ENCODE measurements at places on chromosomes 16 and 17.

GRCh38 chr17:13160296-13160695 is 142.5 kb upstream of the ELAC2 start:
- DNase-seq, result no peak

DNA sequence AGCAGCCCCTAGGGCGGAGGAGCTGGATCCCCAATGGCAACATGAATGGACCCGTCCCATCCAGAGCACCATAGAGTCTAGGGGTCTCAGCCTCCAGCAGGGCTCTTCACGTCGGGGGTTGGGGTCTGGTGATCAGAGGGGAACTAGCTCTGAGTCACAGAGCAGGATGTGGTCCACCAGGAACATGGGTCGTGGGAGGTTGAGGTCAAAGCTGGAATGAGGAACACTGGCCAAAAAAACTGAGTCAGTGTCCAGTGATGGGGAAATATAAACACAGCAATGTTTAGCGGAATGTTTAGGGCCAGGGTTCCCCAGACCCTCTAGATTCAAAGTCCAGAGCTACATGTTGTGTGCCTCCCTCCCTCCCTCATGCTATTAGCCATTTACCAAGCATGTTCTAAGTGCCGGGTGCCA is 79.1 kb upstream of the C16orf82 start:
- DNase-seq, result no peak

GRCh38 chr17:8289103-8289397 is 580 bp downstream of the RANGRF start:
- DNase-seq, result peak; percentile 27

- no peak for DNase-seq
Observed at GRCh38 chr17:40130352-40131042, 8.7 kb downstream of the MSL1 start.

GRCh38 chr17:49285716-49286115 is 55.1 kb upstream of the PHOSPHO1 start:
- DNase-seq, result no peak

DNA sequence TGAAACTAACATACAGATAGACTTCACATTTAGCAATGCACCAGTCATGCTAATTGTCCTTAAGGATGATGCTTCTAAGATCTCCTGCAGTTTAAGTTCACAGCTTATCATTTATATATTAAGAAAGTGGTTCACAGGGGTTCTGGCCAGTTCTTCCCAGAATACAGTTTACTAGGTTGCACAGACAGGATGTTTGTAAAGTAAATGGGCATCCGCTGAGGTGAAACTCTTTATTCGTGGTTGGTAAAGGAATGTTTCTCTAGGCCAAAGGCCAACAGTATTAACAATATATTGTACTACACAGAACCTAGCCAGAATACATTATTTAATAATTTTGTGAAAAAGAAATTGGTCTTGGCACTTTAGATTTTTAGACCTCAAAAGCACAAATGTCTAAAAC is 1427.3 kb downstream of the CDH8 start:
- DNase-seq, result no peak

DNA sequence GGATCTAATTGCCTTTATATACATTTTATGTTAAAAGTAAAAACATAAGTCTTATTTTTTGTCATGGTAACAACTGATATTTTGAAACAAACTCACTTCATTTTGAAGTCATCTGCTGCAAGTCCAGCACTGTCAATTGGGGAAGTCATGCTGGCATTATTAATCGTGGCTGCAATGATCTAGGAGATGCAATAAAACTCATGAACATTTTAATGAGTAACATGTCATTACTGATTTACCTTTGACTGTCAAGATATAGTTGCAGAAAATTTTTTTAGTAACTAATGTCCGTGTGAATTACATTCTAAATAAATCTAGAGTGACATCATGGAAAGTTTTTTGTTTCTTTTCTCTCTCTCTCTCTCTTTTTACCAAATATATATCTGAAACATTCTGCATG is 17.3 kb upstream of the KRT24 start:
- no peak for DNase-seq

DNA sequence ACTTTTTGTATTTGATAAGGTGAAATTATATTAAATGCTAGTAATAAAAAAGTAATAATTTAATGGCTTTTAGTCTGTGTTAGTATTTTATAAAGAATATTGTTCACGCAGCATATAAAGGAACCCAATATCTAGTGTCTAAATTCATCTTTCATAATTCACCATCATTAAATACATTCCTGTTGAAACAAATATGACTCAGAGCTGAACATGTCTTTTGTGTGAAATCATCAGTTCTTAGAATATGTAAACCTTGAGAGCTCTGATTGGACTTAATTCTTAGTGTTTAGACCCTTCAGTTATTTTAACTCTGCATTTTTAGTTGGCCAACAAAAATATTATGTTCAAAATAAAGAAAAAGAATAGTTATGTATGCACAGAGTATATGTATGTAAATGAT is 71.8 kb downstream of the ABHD15 start:
- no peak for DNase-seq

DNA sequence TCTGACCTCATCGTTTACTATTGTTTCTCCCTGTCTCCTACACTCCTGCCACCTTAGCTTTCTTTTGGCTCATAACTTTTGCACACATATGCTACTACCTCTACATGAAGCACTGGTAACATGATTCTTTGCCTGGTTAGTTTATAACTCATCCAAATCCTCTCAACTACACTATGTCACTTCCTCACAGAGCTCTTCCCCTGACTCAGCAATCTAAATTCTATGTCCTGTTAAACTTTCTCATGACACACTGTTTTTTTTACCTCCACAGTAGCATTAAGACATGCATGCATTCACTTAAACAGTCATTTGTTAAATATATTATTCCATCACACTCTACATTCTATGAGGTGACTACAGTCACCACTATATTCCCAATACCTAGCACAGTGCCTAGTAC is 19.7 kb downstream of the APPBP2 start:
- no peak for DNase-seq

- no peak for DNase-seq
Observed at GRCh38 chr17:28398280-28398981, 7.6 kb downstream of the SLC46A1 start.

DNA sequence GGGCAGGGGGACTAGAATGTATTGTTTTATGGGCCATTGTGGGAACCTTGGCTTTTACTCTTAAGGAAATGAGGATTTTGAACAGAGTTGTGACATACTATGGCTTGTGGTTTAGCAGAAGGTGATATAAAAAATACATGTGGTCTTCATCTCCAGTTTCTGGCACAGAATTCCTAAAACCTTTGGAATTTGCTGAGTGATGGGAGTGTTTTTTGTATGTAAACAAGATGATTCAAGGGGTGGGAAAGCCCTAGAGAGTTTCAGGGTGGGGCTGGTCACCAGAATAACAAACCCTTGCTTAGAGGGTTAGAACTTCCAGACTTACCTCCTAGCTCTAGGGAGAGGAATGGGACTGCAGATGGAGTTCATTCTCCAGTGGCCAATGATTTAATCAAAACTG is 316.1 kb downstream of the PHKB start:
- no peak for DNase-seq

DNA sequence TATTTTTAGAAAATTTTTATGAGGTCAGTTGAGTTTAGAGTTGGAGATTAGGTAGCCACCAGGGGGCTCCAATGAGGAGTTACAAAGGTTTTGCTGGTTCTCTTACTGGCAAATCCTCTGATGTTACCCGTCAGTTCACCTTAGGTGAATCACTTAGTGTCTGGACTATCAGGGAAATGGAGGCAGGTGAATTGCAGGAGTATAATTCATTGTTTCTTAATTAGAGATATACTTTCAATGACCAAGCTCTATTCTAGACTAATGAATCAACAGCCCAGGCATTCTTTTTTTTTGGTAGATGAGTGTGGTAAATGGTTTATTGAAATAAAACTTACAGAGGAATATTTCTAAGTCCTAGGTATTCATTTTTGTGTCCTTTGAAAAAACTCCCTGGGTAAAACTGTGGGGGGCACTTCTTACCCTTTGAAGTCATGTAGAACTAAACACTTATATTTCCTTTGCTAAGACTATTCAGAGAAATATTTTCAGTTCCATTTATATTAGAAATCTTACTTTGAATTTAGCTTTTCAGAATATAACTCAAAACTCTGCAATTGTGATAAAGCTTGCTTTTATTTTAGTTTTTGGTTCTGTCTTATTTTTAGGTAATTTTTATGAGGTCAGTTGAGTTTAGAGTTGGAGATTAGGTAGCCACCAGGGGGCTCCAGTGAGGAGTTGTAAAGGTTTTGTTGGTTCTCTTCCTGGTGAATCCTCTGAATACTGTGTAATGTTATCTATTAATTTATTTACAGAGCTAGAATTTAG is 17.7 kb downstream of the PSMD11 start:
- peak; percentile 49 for DNase-seq

DNA sequence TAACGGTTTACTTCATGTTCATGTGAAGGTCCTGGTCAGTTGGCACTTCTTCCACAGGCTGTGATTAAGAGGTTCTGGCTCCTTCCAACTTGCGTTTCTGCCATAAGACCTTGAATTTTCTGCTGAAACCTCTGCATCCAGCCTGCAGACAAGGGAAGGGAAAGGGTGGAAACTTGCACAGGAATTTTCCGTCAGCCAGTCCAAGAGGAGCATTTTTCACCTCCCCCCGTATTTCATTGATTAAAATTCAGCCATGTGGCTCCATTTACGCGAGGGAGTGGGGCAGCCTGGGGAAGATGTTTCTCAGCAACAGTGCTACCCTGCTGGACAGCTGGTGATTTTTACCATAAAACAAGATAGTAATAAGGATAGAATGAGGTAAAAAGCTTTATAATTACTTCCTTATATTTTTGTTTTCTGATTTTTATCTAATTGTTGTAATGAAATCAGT is 101.5 kb upstream of the SMIM36 start:
- no peak for DNase-seq

- DNase-seq, result no peak
Observed at GRCh38 chr16:87303431-87303930, 13.7 kb downstream of the C16orf95 start.

DNA sequence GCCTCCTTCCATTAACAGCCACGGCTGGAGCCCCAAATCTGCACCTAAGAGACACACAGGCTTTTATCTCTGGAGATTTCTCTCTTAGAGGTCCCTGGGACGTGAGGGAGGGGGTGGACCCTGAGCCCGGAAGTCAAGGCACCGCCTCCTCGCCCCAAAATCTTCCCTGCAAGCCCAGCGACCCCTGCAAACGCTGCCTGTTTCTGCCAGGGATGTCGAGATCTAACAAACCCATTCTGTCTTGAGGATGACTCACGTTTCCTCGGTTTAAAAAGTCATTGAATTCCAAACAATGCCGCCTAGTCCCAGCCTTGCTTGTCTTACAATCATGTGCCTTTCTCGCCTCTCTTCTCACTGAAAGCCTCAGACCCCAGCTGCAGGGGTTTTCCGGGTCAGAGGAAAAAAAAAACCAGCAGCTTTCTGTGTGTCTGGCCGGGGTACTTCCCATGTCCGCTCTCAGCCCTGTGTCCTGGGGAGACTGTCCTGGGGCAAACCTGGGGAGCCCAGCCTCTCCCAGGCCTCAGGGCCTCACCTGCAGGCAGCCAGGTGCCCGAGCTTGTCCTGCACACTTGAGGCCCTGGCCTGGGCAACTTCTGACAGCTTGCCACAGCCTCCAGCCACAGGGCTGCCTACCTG is 15.4 kb downstream of the ARL2BP start:
- DNase-seq, result no peak

DNA sequence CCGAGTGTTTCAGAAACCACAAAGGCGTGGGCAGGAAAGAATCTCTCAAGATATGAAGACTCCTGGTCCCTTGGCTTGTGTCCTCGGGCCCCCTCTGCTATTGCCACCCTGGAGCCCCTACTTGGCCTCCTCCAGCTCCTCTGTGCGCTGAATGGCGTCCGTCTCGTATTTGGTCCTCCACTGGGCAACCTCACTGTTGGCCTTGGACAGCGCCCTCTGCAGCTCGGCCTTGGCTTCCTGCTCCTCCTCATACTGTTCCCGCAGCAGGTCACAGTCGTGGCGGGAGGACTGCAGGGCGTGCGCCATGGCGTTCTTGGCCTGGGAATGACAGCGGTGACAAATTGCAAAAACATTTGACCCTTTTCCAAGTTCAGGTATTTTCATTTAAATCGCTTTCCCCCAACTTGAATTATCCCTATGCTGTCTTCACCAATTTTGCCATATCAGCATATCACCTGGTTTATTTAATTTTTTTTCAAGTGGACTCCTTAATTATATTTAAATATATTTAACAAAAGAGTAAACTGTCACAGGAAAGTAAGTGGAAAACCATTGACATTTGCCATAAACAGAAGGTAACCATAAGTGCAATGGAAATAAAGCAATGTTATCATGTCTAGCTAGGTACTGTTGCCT is 59.7 kb downstream of the MYH13 start:
- DNase-seq, result no peak

DNA sequence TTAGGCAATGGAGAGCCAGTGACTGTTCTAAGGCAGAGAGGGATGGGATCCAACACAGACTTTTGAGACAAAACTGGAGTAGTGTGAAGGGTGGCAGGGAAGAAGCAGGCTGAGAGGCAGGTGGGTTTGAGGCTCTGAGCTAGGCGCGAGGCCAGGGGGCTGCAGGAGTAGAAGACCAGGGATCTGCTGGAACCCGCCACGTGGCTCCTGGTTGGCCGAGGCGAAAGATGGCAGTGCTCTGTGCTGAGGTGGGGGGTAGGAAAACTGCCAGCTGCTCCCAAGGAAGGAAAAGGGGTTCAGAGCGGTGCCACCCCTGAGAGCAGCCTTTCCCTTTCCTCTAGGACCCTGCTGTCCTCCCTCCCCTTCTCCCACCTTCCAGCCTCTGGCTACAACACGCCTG is 5.6 kb downstream of the CD300LG start:
- no peak for DNase-seq

DNA sequence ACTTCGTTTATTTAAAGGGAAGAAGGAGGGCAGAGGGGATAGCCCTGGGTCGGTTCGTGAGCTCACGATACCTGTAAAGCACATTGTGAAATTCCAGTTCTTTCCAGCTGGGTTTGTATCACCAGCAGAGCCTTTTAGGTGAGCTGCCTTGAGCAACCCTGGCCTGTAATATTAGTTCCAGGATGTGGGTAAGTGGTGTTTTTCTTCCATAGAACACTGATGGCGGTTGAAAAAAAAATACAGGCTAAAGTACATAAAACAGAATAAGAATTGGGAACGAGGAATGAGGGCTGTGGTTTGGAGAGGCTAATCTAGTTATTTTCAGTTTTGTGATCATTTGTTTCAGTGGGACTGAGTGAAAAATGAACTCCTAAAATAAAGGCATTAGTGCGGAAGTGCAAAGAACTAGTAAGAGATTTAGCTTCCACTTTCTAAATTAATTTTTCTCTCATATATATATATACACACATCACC is 20.6 kb downstream of the HS3ST3B1 start:
- DNase-seq, result no peak

DNA sequence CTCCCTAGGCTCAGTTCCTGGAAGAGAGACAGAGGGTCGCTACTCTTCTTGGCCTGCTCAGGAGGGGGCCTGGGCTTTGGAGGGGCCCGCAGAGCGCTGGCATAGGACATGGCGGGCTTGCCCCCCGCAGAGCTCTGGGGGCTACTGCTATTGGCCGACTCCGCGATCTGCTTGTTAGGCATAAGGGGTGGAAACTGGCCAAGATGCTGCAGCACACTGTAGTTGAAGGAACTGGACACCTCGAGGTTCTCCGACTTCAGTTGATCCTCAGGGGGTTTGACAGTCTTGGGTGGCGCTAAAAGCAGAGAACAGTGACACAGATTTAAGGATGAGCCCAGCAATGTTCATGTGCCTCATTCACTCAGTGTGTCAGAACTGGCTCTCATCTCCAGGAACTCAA is 33.9 kb downstream of the CACNG1 start:
- no peak for DNase-seq
